Activated CD8-positive, alpha-beta memory T cell treated with anti-CD3 and anti-CD28 coated beads, Interleukin-2, amount 10 ng/mL, durations not matched to agents 7 days and 5 days (primary cell): ENCODE measurements at places on chromosomes 7 and 10. TPM values are rescaled to one million over a fixed set of nuclear protein-coding genes. Genes with fewer than 3 reads are reported as not detected.
A peak's percentile ranks its signal among the peaks of the same experiment; 100 is the strongest.

- no peak overlapping the region for H3K27ac ChIP-seq
- peaks cover 35% of the 10 kb centered on the region for H3K27me3 ChIP-seq
- DNase-seq: no peak
- no peaks in the 10 kb centered on the region for H3K36me3 ChIP-seq
- no peaks in the 10 kb centered on the region for H3K4me1 ChIP-seq
Measured at GRCh38 chr7:121151774-121152221, 163.3 kb downstream of the CPED1 start.

- H3K4me1 ChIP-seq: no peaks in the 10 kb centered on the region
- H3K36me3 ChIP-seq: no peaks in the 10 kb centered on the region
- peaks cover 18% of the 10 kb centered on the region for H3K27me3 ChIP-seq
- no peak overlapping the region for H3K4me3 ChIP-seq
- DNase-seq: no peak
Measured at GRCh38 chr10:132972986-132973902, 30.9 kb upstream of the CFAP46 start.

- peaks cover 10% of the 10 kb centered on the region for H3K4me1 ChIP-seq
- peak; percentile 92 for DNase-seq
- no peak overlapping the region for H3K27ac ChIP-seq
- H3K36me3 ChIP-seq: peaks cover 12% of the 10 kb centered on the region
Measured at GRCh38 chr7:129948877-129949291, 3.9 kb downstream of the UBE2H start.

DNA sequence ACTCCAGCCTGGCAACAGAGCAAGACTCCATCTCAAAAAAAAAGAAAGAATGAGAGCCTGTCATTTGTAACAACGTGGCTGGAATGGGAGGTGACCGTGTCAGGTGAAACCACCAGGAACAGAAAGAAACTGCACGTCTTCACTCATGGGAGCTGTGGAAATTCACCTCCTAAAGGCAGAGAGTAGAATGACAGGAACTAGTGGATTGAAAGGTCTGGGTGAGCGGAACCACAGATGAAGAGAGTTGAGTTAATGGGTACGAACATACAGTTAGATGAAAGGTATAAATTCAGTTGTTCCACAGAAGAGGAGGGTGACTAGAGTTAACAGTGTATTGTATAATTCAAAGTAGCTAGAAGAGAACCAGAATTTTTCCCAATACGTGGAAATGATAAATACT, 78.6 kb downstream of the MAD1L1 start:
- no peaks in the 10 kb centered on the region for H3K27me3 ChIP-seq
- H3K27ac ChIP-seq: no peak overlapping the region
- no peak overlapping the region for H3K4me3 ChIP-seq
- H3K36me3 ChIP-seq: no peaks in the 10 kb centered on the region
- no peaks in the 10 kb centered on the region for H3K4me1 ChIP-seq
- DNase-seq: no peak

Gene POMZP3
- 11.6 TPM for total RNA-seq

DNA sequence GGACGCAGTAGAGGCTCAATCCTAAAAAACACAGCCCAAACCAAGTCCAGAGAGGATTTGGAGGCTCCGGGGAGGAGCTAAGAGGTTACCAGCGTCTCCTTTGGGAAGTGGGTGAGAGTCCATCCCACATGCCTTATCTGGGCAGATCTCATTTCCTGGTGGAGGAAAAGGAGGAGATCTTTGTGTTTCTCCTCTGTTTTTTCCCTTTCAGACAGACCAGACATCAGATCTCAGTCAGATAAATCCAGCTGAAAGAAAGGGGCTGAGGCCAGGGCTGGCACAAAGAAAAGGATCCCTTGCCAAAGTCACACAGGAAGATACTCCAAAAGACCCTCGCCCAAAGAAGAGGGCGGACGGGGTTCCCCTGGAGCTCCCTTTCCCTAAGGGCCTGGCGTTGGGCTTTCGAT, 58.3 kb upstream of the COMTD1 start:
- H3K4me1 ChIP-seq: peaks cover 3% of the 10 kb centered on the region
- H3K27ac ChIP-seq: no peak overlapping the region
- peaks cover 27% of the 10 kb centered on the region for H3K27me3 ChIP-seq
- no peak overlapping the region for H3K4me3 ChIP-seq
- H3K36me3 ChIP-seq: no peaks in the 10 kb centered on the region

GRCh38 chr10:42933448-42934340, 143.2 kb upstream of the RET start:
- DNase-seq: peak; percentile 27
- H3K4me3 ChIP-seq: no peak overlapping the region
- H3K27ac ChIP-seq: no peak overlapping the region
- no peaks in the 10 kb centered on the region for H3K36me3 ChIP-seq
- H3K4me1 ChIP-seq: peaks cover 6% of the 10 kb centered on the region

DNA sequence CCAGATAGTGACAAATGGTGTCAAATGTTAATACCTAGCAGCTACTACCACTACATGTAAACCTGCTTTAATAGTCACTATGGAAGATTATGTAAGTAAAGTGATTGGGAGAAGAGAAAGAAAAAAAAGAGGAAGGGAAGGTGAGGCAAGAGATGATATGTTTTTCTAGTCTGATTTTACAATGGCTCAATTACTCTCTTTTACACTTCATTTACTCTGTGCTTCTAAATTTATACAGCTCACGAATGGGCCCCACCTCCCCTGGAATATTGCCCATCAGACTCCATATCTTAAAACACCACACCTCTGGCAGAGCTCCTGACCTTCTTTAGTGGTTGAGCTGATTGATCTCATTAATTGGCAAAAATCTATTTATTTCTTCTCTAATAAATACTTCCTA, 28.0 kb upstream of the IKZF1 start:
- no peak overlapping the region for H3K27ac ChIP-seq
- H3K4me3 ChIP-seq: no peak overlapping the region
- H3K27me3 ChIP-seq: no peaks in the 10 kb centered on the region

DNA sequence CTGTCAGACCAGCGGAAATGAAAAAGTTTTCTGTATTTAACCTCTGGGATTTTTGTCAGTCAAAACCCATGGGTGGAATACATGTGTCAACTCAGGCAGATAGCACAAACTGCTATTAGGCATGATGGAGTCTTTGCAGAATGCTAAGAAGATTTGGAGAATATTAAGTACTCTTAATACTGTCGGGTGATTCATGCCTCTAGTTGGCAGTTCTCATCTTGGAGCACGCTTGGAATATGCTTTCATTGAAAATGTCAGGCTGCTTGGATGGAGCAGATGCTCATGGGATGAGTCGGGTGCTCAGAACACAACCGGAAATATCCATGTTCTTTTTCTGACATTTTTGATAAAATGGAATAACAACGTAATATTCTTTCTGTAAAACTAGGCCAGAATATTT, 27.6 kb upstream of the PRKG1 start:
- H3K4me3 ChIP-seq: no peak overlapping the region
- H3K36me3 ChIP-seq: no peaks in the 10 kb centered on the region
- DNase-seq: no peak
- H3K27me3 ChIP-seq: peaks cover 2% of the 10 kb centered on the region
- H3K27ac ChIP-seq: no peak overlapping the region
- no peaks in the 10 kb centered on the region for H3K4me1 ChIP-seq

- H3K27ac ChIP-seq: no peak overlapping the region
- no peaks in the 10 kb centered on the region for H3K4me1 ChIP-seq
- H3K36me3 ChIP-seq: no peaks in the 10 kb centered on the region
- no peaks in the 10 kb centered on the region for H3K27me3 ChIP-seq
Measured at GRCh38 chr10:64277536-64277935, 756.3 kb downstream of the REEP3 start.
